ENCODE measurements at places on chromosomes 16 and 17.

- no peak for DNase-seq
Observed at GRCh38 chr17:78753316-78754250, 28.5 kb downstream of the CYTH1 start.

GRCh38 chr17:36993227-36993626 is 44.5 kb downstream of the AATF start:
- DNase-seq = no peak

DNA sequence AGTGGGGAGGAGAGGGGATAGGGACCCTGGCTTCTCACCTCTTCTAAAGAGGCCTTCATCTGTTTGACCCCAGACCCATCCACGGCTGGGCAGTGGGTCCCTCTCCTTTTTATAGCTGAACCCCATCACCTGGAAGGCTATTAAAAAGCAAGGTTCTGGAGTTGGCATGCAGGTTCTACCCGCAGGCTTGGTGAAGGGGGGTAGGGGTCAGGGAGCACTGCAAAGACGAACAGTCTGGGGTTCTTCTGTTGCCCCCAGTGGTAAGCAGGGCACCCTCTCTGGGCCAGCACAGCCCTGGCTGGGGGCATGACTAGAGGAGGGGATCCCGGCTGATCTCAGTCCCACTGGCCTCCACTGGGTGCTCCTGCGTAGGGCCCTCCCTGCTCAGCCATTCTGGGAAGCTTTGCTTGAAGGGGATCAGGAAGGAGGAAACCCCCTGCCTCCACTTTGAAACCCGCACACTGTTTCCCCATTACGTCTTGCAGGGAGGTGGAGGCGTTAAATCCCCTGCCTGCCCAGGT is 13.6 kb downstream of the CMIP start:
- DNase-seq = no peak

GRCh38 chr16:48607056-48607825 is 2.7 kb downstream of the N4BP1 start:
- DNase-seq = no peak

GRCh38 chr17:30352240-30352814 is 18.5 kb upstream of the TMIGD1 start:
- DNase-seq = no peak

DNA sequence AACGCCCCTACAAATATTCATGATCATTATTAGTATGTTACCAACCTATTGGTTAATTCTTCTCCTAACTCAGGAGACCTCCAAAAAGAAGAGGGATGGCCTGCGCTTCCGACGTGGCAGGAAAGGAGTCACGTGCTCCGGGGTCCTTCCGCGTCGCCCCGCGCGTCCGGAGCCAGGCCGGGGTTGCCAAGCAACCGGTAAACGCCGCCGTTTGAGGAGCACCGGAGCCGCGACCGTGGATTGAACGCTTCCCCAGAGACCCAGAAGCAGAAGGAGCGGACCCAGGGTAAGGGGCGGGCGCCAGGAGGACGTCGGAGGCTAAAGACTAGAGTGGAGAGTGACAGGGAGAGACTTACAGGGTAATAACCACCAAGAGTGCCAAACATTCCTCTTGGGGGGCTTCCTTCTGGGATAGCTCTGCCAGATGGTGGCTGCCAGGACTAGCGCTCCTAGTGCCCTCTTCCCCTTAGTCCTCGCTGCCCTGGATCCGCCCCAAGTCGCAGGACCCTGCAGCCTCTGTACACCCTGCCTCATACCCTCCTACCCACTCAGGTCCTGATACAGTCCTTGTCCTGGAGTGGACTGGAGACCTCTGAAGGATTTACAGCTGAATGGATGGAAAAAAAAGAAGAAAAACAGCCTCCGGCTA is at the start of gene DNAI2:
Gene DNAI2, plus strand, starts transcription at position 175 of the 649 bp plus-strand sequence. CDS start 7,584 bp downstream, outside the sequence.
- no peak for DNase-seq

GRCh38 chr16:75502916-75503605 is 7.8 kb upstream of the CHST6 start:
- no peak for DNase-seq

GRCh38 chr16:9061358-9061813 is 30.1 kb upstream of the HAPSTR1 start:
- no peak for DNase-seq

- no peak for DNase-seq
Observed at GRCh38 chr17:70405492-70406220, 236.3 kb downstream of the KCNJ2 start.

DNA sequence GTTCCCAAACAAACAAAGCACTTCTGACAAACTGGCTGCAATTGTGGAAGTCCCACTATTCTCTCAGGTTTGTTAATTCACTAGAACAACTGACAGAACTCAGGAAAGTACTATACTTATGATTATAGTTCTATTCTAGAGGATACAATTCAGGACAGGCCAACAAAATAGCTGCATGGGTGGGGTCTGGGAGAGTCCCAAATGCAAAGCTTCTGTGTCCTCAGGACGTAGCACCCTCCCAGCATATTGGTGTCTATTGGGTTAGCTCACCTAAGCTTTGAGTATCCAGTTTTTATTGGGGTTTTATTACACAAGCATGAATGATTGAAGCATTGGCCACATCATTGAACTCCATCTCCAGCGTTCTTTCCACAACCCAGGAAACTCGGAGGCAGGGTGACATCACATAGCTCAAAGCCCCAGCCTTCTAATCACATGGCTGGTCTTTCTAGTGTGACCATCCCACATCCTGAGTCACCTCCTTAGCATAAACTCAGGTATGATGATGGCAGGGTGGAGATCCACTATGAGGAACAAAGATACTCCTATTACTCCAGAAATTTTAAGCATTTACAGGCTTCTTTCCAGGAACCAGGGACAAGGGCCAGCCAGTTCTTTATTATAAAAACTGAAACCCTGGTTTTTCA is 43.9 kb upstream of the CCNF start:
- no peak for DNase-seq

DNA sequence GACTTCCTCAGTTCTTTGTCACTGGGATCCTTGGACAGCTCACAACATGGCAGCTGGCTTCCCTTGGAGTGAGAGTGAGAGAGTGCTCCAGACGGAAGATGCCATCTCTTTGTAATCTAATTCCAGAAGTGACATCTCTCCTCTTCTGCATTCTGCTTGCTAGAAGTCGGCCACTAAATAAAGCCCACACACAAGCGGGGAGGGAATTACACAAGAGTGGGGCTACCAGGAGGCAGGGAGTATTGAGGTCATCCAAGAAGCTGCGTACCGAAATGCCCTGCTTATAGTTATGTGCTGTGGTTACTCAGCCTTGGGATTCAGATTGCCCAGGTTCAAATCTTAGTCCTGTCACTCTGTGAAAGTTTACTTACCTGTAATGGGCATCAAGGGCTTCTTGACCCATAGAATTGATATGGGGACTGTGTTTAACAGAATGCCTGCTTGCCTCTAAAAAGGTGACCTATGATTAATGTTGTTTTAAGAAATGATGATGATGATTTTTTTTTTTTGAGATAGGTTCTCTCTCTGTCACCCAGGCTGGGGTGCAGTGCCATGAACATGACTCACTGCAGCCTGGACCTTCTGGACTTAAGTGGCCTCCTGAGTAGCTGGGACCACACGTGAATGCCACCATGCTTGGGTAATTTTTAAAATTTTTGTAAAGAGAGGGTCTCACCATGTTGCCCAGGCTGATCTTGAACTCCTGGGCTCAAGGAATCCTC is 120.9 kb upstream of the HS3ST2 start:
- no peak for DNase-seq

GRCh38 chr16:3049921-3050481 is 3.6 kb downstream of the MMP25 start:
- DNase-seq = no peak

DNA sequence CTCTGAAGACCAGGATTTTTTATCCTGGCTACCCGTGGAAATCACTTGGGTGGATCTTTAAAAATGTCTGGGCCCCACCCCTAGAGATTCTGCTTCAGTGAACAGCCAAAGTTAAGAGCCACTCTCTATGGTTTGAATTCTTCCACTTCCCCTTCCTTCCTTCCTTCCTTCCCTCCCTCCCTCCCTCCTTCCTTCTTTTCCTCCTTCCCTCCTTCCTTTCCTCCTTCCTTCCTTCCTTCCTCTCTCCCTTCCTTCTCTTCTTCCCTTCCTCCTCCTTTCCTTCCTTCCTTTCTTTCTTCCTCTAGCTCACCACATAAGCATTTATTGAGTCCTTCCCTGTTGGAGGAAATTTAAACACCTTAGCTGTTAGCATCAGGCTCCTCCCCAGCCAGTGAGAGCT is 203.6 kb downstream of the KATNIP start:
- DNase-seq = no peak

GRCh38 chr17:56978441-56979090 is 635 bp downstream of the SCPEP1 start:
- no peak for DNase-seq

DNA sequence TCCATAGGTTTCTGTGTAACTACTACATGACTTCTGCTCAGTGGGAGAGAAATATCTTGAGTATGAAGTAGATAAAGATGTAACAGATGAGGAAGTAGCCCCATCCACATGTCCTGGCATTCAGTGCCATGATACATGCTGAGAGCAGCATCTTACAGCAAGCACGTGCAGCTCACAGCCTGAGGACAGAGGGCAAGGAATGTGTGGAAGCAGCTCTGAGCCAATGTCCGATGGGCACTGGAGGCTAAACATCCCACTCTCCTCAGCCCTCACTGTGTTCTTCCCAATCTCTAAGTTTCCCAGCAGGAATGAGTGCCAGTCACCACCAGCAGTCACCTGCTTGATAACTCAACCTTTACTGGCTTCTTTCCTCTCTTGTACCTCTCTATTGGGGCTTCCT is 40.4 kb downstream of the CFDP1 start:
- DNase-seq = no peak

- no peak for DNase-seq
Observed at GRCh38 chr17:34178092-34178491, 77.0 kb upstream of the CCL2 start.

- no peak for DNase-seq
Observed at GRCh38 chr16:48559462-48560211, 50.3 kb downstream of the N4BP1 start.

GRCh38 chr17:49512296-49513043 is 17.4 kb downstream of the NGFR start:
- no peak for DNase-seq

DNA sequence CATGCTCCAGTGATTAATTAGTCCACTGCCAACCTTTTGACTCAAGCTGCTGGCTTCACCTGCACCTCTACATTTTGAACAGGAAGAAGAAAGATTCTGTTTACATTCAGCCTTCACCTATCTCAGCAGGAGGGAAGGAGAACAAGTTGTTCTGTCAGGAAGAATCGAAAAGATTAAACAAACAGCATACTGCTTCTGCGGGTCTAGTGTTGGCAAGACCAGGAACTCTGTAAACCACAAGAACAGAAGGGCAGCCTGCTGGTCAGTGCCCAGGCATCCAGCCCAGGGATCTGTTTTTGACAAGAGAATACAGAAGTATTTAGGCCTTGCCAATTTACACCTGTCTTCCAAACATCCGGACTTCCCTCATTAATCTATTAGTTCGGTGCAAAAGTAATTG is 189.7 kb downstream of the CHD9NB start:
- DNase-seq = no peak

DNA sequence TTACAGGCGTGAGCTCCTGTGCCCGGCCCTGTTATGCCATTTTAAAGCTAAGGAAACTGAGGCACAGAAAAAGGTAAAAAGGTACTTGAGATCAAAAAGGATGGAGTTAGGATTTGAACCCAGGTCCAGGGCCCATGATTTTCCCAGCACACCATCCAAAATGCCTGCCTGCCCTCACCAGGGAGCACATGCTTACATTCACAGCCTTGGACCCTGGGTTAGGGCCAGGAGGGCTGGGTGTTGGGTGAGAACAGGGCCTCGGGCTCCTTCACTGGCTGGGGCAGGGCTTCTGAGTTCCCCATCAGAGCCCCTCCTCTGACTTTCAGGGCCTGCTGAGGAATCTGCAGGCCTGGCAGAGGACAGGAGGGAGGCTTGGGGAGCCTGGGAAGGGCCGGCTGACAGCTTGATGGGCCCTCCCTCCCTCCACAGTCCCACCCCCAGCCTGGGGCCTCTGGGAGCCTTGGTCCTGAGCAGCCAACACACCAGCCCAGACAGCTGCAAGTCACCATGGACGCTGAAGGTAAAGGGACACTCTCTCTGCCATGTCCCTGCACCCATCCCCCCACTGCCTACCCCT is at the start of gene QPRT:
Gene QPRT, plus strand, starts transcription at position 490 of the 577 bp plus-strand sequence. Its CDS starts 18 bp downstream, at position 508.
- DNase-seq = no peak

DNA sequence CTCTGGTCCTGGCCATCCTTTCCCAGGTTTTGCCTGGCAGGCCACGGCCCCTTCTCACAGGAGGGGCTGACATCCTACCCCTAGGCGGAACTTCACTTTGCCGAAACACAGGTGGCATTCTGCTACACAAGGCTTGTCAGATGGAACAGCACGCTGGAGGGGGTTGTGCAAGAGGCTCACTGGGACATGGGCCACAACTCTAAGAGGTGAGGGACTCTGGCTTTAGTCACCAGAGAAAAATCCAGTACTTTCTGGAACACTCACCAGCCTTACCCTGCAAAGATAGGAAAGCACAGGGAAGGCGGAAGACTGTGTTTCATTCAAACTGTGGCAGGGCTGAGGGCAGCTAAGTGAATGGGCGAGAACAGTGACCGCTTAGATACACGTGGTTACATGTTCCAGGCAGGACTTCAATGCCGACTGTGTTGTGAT is 18.3 kb downstream of the CDC42EP4 start:
- DNase-seq = no peak

- DNase-seq = no peak
Observed at GRCh38 chr17:67511012-67511411, 133.9 kb downstream of the PITPNC1 start.

DNA sequence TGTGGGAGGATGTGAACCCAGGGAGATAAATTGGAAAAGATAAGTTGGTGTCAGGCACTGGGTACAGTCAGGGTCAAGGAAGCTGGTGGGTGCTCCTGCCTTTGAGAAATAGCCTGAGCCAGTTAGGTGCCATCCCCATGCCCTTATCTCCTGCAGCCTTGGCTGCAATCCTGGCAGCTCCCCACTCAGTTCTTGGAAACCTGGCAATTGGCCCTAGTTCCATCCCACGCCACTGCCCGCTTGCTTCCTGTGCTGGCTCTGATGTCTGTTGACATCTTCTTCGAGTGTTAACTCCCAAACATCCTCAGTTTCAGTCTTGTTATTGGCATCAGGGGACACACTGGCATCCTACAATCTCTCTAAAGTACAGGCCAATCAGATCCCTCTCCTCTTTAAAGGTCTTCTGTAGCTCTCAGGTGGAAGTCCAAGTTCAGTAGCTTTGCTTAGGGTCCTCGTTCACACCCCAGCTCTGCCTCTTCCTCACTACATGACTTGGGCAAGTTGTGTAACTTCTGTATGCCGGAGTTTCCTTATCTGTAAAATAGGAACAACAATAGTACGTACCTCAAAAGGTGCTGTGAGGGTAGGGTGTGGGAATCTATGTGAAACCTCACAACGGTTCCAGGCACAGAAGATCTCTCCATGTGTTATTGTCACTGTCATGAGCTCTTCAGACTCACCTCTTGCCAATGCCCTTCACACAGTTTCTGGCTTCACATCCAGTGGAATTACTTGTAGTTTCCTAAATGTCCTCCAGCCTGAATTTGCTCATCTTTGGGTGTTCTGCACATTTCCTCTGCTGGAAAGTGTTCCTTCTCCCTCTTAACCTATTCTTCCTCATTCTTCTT is 13.5 kb upstream of the PRKAR1A start:
- no peak for DNase-seq

DNA sequence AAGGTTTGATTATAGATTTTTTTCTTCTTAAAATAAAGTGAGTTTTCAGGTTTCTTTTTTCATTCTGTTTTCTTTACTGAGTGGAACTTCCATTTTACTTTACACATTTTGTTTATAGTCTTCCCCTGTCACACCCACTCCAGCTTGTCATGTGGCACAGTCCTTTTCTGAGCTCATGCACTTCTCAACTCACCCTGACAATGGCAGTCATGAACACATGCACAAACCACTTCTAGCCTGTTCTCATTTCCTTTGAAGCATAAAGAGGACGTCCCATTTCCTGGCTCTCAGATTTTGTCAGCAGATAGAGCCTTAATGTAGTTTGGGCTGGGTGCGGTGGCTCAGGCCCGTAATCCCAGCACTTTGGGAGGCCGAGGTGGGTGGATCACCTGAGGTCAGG is 168.0 kb downstream of the AHSP start:
- no peak for DNase-seq

All from stimulated activated CD8-positive, alpha-beta memory T cell treated with anti-CD3 and anti-CD28 coated beads, Interleukin-7, amount 100 ng/mL, for 48 hours (primary cell).